Spinal cord (tissue), 10 donors: ENCODE measurements at places on chromosomes 7 and 10. TPM values are rescaled to one million over a fixed set of nuclear protein-coding genes. Genes with fewer than 3 reads are reported as not detected.

The KIF11 gene
- total RNA-seq = 14.4 TPM

The CCDC7 gene
- 48.3 TPM for total RNA-seq

The HECW1 gene
- 23.5 TPM for total RNA-seq

The EGR2 gene
- total RNA-seq = 12.0 TPM

The C10orf62 gene
- total RNA-seq = not detected

The ANKRD61 gene
- total RNA-seq = 0.20 TPM

The TMEM184A gene
- total RNA-seq = 0.33 TPM

The ASB10 gene
- not detected for total RNA-seq

The TMEM176A gene
- 24.2 TPM for total RNA-seq

The STOX1 gene
- 11.7 TPM for total RNA-seq

- H3K27me3 ChIP-seq = no peaks in the 10 kb centered on the region
- no peaks in the 10 kb centered on the region for H3K36me3 ChIP-seq
- H3K4me1 ChIP-seq = no peaks in the 10 kb centered on the region
- no peak overlapping the region for H3K27ac ChIP-seq
- no peak overlapping the region for H3K4me3 ChIP-seq
Observed at GRCh38 chr10:17410907-17411306, 43.5 kb downstream of the ST8SIA6 start.

DNA sequence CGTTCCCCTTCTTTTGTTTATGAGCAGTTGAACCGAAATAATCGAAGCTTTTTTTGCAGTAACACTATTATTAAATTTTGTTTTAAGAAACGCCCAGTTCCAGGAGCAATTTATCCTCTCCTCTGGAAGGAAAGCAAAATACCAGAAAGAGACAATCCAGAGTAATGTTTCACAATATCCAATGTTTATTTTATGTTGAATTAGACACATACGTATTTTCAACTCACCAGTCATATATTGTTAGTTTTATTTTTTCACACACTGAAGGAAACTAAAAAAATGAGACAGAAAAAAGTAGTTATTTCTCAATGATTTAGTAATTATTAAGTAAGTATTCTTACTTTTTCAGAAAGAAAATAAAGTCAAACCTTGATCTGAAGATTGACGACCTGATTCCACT is 85.1 kb downstream of the MYOF start:
- H3K27ac ChIP-seq = no peak overlapping the region
- H3K27me3 ChIP-seq = no peaks in the 10 kb centered on the region
- H3K36me3 ChIP-seq = no peaks in the 10 kb centered on the region
- H3K4me1 ChIP-seq = no peaks in the 10 kb centered on the region
- no peak for DNase-seq

DNA sequence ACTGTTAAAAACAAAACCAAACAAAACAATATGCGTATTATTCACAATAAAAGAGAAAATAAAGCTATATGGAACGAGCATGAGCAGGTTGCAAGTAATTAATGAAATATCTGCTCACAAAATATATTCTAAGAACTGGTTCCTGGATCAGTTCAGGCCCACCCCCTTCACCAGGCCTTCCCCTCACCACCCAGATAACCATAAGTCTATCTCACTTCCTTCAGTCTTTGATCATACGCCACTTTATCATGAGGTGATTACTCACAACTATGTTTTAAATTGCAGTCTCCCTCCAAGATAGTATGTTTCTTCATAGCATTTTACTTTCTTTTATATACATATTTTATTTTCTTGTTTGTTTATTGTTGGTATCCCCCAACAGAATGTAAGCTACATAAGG is 263.1 kb upstream of the HGF start:
- no peak overlapping the region for H3K4me3 ChIP-seq
- DNase-seq = no peak
- H3K4me1 ChIP-seq = no peaks in the 10 kb centered on the region
- no peak overlapping the region for H3K27ac ChIP-seq
- H3K36me3 ChIP-seq = no peaks in the 10 kb centered on the region

DNA sequence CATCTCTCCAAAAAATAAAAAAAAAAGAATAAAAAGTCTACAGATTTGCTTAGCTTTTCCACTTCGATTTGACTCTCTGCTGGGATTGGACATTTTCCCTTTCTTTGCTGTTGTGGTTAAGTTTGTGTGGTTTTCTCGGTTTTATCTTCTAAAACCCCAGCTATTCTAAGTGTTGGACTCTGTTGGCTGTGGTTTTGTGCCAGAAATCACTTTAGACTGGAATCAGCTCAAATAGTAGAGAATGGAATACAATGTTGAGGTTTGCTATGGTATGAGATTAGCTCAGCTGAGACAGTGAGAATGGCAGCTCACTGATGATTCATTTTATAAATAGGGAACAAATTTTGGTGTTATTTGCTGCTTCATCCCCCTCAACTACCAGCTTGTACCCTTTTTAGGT is 116.0 kb downstream of the BUB3 start:
- H3K4me3 ChIP-seq = no peak overlapping the region
- H3K4me1 ChIP-seq = peaks cover 6% of the 10 kb centered on the region
- H3K27me3 ChIP-seq = peaks cover 21% of the 10 kb centered on the region

DNA sequence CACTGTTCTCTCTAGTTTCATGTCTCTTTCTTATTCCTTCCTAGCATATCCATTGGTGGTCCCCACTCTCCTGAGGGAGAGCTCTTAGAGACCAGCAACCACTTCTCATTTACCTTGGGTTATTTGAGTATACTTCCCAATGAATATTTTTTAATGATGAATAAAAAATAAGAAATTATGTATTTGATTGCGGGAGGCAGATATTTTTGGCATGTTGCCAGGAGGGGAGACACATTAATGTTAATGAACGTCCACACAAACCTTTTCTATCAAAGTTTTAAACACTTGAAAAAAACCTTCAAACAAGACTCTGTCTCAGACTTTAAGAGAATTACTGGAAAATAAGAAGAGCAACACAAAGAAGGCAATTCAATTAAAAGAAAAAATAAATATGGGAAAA is 260.6 kb upstream of the MAGI2 start:
- H3K27me3 ChIP-seq = no peaks in the 10 kb centered on the region
- no peaks in the 10 kb centered on the region for H3K4me1 ChIP-seq
- H3K4me3 ChIP-seq = no peak overlapping the region
- no peak for DNase-seq
- H3K36me3 ChIP-seq = no peaks in the 10 kb centered on the region

GRCh38 chr7:39810710-39811109 is 139.3 kb upstream of the CDK13 start:
- no peaks in the 10 kb centered on the region for H3K27me3 ChIP-seq
- no peak overlapping the region for H3K4me3 ChIP-seq
- DNase-seq = no peak
- no peak overlapping the region for H3K27ac ChIP-seq

GRCh38 chr10:28505359-28505959 is 27.5 kb upstream of the WAC start:
- no peaks in the 10 kb centered on the region for H3K36me3 ChIP-seq
- no peaks in the 10 kb centered on the region for H3K27me3 ChIP-seq
- DNase-seq = no peak
- H3K4me3 ChIP-seq = no peak overlapping the region
- H3K27ac ChIP-seq = no peak overlapping the region

DNA sequence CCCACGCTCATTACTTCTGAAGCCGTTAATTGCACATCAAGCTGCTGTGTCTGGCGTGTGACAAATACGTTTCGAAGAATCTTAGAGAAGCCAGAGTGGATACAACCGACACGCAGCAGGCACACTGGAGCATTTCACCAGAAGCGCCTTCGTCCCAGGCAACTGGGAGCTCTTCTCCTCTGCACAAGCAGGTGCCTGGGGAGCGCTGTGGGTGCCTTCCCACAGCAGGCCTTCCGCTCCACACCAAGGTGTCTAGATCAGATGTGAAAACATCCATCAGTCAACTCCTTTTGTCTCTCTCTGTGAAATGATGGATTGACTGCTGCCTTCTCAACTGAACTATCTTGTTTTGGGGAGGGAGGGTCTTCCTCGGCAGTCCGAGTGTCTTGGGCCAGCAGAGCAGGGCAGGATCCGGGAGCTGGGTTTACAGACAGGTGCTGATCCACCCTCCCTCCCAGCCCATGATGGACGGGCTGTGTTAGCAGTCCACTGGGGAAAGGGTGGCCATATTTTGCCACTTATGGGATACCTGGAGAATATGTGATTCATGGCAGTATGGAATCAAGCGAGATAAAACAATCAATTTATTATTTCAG is 326.3 kb downstream of the TCERG1L start:
- DNase-seq = no peak
- peaks cover 32% of the 10 kb centered on the region for H3K4me1 ChIP-seq
- no peaks in the 10 kb centered on the region for H3K36me3 ChIP-seq
- no peak overlapping the region for H3K27ac ChIP-seq

- no peak for DNase-seq
- no peaks in the 10 kb centered on the region for H3K36me3 ChIP-seq
- H3K27me3 ChIP-seq = no peaks in the 10 kb centered on the region
- peaks cover 5% of the 10 kb centered on the region for H3K4me1 ChIP-seq
- H3K27ac ChIP-seq = no peak overlapping the region
- H3K4me3 ChIP-seq = no peak overlapping the region
Observed at GRCh38 chr7:2968176-2968575, 75.5 kb downstream of the CARD11 start.

DNA sequence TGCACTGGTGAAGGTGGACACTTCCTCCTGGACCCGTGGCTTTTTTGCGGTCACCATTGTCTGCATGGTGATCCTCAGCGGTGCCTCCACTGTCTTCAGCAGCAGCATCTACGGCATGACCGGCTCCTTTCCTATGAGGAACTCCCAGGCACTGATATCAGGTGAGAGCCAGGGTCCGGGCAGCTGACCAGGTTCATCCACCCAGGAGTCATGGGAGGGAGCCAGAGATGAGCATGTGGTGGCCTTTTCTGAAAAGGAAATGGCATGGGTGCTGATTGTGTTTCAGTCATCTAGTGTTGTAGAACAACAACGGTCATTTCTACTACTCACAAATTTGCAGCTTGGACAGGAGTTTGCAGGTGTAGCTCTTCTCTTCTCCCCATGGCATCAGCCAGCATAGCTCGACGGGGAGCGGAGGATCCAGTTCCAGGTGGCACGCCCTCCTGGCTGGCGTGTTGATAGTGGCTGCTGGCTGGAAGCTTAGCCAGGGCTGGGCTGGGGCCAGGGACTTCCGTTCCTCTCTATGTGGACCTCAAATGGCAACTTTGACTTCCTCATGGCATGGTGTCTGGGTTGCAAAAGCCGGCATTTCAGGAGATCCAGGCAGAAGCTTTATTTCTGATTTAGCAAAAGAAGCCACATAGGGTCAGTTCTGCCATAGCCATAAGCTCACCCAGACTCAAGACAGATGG is 32.7 kb downstream of the SLC29A3 start:
- H3K36me3 ChIP-seq = peaks cover 15% of the 10 kb centered on the region
- no peaks in the 10 kb centered on the region for H3K27me3 ChIP-seq
- peaks cover 7% of the 10 kb centered on the region for H3K4me1 ChIP-seq
- no peak overlapping the region for H3K27ac ChIP-seq
- H3K4me3 ChIP-seq = no peak overlapping the region

GRCh38 chr7:28607855-28608193 is 195.5 kb downstream of the CREB5 start:
- H3K4me3 ChIP-seq = no peak overlapping the region
- H3K36me3 ChIP-seq = no peaks in the 10 kb centered on the region
- no peak overlapping the region for H3K27ac ChIP-seq
- DNase-seq = no peak
- H3K27me3 ChIP-seq = no peaks in the 10 kb centered on the region

- H3K27ac ChIP-seq = peak overlapping the region; percentile 85
- H3K27me3 ChIP-seq = no peaks in the 10 kb centered on the region
- H3K4me3 ChIP-seq = no peak overlapping the region
Observed at GRCh38 chr7:2104716-2105115, 128.0 kb downstream of the MAD1L1 start.

GRCh38 chr7:137904833-137905232 is 58.1 kb upstream of the DGKI start:
- H3K4me3 ChIP-seq = no peak overlapping the region
- peaks cover 7% of the 10 kb centered on the region for H3K4me1 ChIP-seq
- no peaks in the 10 kb centered on the region for H3K27me3 ChIP-seq
- DNase-seq = no peak
- no peak overlapping the region for H3K27ac ChIP-seq

GRCh38 chr10:70982443-70982842 is 94.1 kb upstream of the PCBD1 start:
- no peak for DNase-seq
- no peak overlapping the region for H3K27ac ChIP-seq
- peaks cover 3% of the 10 kb centered on the region for H3K36me3 ChIP-seq
- H3K27me3 ChIP-seq = no peaks in the 10 kb centered on the region
- no peak overlapping the region for H3K4me3 ChIP-seq
- no peaks in the 10 kb centered on the region for H3K4me1 ChIP-seq

GRCh38 chr7:80362010-80362618 is 149.8 kb downstream of the GNAT3 start:
- no peak for DNase-seq
- H3K27me3 ChIP-seq = no peaks in the 10 kb centered on the region
- no peaks in the 10 kb centered on the region for H3K36me3 ChIP-seq
- no peaks in the 10 kb centered on the region for H3K4me1 ChIP-seq

DNA sequence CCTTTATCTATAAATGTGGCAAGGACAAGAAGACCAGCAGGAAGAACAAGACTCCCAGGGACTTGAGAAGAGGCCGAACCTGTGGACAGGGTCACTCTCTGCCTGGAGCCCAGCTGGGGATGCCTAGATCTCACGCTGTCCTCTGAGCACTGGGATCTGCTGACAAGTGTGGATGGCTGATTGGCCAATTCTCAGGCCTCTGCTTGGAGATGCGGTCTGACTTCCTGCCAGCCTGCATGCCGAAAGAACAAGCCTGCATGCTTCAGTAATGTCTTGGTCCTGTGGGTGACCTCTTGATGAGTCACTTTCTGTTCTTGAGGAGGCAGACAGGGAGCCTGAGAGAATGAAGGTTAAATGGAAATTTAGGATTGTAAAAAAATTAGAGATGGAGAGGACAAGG is 84.7 kb downstream of the TMEM178B start:
- no peak for DNase-seq
- peaks cover 7% of the 10 kb centered on the region for H3K36me3 ChIP-seq
- H3K4me3 ChIP-seq = no peak overlapping the region
- H3K27me3 ChIP-seq = no peaks in the 10 kb centered on the region
- H3K27ac ChIP-seq = no peak overlapping the region

- DNase-seq = no peak
- H3K4me3 ChIP-seq = peak overlapping the region; percentile 69
- peaks cover 27% of the 10 kb centered on the region for H3K4me1 ChIP-seq
- H3K36me3 ChIP-seq = peaks cover 28% of the 10 kb centered on the region
Observed at GRCh38 chr7:156950381-156950858, 908 bp downstream of the NOM1 start.

DNA sequence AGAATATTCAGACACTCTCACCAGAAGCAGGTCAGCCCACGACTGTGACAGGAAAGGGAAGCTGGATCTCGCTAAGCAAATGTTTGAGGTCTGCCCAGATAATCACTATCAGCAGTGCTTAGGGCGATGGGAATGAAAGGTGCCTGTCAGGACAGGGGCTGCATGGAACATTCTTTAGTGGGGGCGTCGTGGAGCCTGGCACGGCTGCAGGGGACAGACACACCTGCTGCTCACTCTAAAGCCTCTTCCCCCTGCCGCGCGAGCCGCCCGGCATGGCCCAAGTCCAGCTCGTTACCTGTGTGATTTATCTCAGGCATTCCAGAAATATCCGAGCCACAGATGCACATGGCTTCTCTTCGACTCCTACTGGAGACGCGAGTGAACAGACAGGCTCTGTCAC is 235.5 kb downstream of the GLRX3 start:
- peaks cover 4% of the 10 kb centered on the region for H3K4me1 ChIP-seq
- DNase-seq = no peak
- no peak overlapping the region for H3K27ac ChIP-seq
- H3K4me3 ChIP-seq = no peak overlapping the region
- H3K27me3 ChIP-seq = no peaks in the 10 kb centered on the region
